Activated T-cell treated with anti-CD3 and anti-CD28 coated beads for 4 hours (primary cell): ENCODE measurements at places on chromosomes 2 and 18.

- DNase-seq, result no peak
Measured at GRCh38 chr2:240747256-240747655, 55.6 kb downstream of the AQP12A start.

GRCh38 chr2:203427061-203427460 lies 98.9 kb downstream of the ABI2 start:
- DNase-seq, result no peak

DNA sequence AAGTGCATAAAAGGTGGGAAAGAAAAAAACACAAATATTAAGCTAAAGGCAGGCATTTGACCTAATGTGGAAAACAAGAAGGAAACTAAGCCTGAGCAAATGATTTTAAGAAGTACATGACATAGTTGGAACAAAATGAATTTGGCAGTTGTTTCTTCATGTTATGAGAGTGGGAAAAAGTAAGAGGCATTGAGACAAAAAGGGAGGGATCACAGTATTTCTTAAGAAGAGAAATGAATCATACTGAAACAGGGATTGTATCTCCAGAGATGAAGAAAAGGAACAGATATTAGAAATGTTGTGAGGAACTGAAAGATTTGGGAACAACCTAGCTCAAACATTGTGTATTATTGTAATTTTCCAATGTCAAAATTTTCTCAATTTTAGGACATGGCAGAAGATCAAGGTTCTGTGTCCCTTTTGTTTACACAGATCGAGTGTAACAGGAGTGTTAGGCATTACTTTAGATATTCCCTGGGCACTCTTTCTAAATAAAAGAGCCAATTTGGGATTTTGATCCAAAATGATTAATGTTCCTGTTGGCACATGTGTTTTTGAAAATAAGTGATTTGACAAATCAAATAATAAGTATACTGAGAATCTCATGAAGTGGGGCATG lies 98.6 kb downstream of the CALCRL start:
- no peak for DNase-seq

- no peak for DNase-seq
Measured at GRCh38 chr18:13531681-13532325, 194.6 kb downstream of the FAM210A start.

GRCh38 chr18:76578571-76579300 lies 83.7 kb upstream of the ZNF516 start:
- no peak for DNase-seq

DNA sequence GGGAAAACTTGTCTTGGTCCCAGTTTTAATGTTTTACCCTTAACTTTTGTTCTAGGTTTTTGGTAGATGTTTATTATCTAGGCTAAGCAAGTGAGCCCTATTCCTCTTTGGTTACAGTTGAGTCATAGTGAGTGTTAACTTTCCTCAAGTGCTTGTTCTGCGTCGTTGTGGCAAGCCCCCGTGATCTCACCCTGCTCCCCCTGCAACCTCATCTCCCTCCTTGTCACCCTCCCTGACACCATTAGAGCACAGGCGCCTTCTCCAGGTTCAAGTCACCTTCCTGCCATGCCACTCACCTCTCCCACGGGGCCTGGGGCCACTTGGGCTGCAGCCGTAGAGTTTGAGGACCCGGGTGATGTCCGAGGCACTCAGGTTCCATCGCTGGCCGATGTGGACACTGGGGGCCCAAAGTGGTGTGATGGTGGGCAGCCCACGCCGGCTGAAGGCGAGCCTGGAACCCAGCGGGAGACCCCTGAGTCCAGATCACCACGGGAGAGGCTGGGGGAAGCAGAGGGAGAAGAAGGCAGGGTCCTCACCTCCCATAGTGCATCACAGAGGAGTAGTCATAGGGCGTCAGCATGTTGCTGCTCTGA lies 8.7 kb downstream of the ASTL start:
- no peak for DNase-seq

DNA sequence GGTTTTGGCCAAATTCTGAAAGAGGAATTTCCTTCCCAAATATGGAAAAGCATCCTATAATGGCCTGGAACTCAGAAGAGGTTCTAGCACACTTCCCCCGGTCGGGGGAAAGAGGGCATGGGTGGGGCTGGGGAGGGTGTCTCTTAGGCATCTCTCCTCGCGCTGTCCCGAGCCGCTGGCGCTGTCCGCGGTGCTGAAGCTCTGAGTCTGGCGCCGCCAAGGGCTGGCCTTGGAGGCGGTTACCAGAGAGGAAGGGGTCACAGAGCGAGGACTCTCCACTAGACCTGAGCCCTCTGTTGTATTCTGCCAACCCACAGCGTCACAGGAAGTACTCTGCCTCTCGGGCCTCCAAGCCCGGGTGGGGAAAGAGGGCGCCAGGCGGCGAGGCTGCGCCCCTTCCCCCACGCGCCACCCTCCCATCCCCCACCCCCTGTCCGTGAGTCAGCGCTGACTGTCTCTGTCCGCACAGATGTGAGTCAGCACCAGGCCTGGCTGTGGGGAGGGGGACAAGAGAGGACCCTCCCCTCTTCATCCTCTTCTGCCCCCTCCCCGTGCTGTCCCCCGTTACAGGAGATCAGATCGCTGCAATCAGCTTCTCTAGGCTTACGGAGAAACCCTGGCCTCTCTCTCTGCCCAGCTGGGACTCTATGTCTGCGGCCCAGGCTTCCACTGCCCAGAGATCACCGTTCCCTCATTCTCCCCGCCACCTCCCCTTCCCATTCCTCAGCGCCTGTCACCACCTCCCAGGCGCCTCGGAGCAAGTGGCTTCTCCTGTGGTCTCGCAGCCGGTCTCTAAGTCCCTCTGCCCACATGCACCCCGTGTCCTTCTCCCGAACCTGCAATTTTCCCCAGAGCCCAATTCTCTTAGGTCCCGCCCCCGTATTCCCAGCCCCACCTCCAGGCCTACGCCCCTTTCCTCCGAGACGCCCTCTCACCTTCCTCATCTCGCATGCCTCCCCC lies 779 bp downstream of the PTPRN start:
- DNase-seq, result peak; percentile 43

GRCh38 chr18:9106094-9106493 lies 3.6 kb downstream of the NDUFV2 start:
- no peak for DNase-seq

GRCh38 chr2:236861944-236862343 lies 223.7 kb upstream of the COPS8 start:
- DNase-seq, result no peak

GRCh38 chr2:181389524-181389923 lies 67.7 kb upstream of the ITGA4 start:
- DNase-seq, result no peak

DNA sequence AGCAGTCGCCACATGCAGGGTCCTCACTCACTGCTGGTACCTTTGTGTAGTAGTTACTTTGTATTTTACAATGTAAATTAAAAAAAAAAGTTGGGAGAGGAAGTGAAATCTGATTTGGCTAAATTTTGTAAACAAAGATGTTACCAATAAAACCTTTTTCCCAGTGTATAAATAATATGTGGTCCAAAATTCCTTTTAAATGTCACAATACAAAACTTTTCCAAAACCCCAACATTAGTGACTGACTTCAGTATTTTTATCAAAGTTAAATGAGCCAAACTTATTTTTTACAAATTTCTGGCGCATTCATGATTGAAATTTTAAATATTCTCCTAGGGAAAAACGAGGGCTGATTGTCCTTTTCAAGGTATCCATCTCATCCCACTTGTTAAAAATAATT lies 239.9 kb downstream of the AGAP1 start:
- no peak for DNase-seq

GRCh38 chr2:166637051-166637450 lies 143.0 kb upstream of the SCN7A start:
- DNase-seq, result no peak

- no peak for DNase-seq
Measured at GRCh38 chr2:28293416-28293815, 99.2 kb upstream of the FOSL2 start.

- no peak for DNase-seq
Measured at GRCh38 chr2:184270660-184271059, 327.7 kb upstream of the ZNF804A start.

DNA sequence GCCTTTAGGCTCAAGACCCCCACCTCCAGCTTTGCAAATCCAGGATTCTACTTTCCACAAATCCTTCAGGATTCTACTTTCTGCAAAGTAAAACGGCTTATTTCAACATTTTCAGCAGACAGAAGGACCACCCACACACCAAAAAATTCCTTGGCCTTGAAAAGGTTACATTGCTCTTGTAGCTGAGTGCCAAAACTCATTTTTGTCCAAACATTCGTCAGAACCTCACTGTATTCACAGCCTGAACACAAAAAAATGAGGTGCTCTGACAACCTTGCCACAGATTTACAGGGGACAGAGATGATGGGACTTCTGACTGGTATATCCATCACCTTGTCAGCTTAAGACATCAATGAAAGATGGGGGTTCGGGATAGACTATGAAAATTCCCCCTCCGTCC lies 63.0 kb upstream of the COX7A2L start:
- no peak for DNase-seq

DNA sequence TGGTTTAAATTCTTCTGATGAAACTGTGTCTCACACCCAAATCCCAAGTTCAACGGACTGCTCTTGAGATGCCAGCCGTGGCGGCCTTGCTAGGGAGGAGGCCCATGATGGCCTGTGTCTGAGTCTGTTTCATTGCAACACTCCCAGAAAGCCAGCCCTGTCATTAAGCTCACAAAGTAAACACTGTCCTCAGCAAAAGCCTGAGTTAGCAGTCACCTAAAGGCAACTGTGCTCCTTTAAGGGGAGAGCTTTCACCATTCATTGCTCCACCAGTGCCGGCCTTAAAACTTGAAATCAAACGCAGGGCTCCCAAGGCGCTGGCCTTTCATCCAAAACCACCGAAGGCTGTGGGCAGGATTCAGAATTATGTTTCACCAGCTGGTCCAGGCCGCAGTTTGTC lies 42.5 kb upstream of the PPP1CB start:
- DNase-seq, result no peak

DNA sequence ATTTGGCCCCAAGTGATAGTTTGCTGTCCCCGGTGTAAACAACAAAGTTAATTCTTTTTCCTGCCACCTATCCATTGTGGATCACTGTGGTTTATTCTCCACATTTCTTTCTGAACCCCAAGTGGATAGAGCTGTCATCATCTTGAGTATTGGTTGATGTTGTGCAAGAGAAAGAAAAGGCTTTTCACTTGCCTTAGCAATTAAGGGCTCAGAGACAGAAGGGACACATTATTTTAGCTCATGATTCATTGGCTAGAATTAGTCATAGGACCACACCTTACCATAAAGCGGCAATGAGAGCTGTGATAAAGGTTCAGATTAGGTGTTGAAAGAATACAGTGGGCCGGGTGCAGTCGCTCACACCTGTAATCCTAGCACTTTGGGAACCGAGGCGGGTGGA lies 442.1 kb upstream of the DCC start:
- no peak for DNase-seq

DNA sequence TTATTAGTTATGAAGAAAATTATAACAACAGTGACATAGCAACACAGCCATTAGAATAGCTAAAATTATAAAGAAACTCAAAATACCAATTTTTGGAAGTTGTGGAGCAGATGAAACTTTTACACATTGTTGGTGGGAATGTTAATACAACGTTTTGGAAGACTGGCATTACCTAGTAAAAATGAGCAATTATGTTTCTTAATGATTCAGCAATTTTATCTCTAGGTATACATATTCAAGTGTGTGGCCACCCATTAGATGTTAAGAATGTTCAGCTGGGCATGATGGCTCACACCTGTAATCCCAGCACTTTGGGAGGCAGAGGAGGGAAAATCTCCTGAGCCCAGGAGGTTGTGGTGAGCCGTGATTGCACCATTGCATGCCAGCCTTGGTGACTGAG lies 78.8 kb downstream of the INSIG2 start:
- DNase-seq, result no peak

DNA sequence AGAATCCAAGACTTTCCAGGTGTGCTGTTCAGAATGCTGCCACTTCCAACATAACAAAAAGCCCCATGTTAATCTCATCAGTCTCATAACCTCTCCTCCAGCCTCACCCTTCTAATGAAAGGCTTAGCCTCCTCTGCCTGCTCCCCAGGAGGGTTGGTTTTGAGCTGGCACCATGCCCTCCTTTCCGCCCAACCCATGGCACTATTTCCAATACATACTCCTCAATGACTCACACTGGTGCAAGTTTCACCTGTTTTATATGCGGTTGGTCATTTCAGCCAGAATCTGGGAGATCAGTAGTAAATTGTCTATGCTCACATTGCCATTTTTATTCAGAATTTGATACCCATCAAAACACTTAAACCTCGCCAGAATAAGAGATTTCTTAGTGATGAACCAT lies 157.6 kb upstream of the NRP2 start:
- no peak for DNase-seq

DNA sequence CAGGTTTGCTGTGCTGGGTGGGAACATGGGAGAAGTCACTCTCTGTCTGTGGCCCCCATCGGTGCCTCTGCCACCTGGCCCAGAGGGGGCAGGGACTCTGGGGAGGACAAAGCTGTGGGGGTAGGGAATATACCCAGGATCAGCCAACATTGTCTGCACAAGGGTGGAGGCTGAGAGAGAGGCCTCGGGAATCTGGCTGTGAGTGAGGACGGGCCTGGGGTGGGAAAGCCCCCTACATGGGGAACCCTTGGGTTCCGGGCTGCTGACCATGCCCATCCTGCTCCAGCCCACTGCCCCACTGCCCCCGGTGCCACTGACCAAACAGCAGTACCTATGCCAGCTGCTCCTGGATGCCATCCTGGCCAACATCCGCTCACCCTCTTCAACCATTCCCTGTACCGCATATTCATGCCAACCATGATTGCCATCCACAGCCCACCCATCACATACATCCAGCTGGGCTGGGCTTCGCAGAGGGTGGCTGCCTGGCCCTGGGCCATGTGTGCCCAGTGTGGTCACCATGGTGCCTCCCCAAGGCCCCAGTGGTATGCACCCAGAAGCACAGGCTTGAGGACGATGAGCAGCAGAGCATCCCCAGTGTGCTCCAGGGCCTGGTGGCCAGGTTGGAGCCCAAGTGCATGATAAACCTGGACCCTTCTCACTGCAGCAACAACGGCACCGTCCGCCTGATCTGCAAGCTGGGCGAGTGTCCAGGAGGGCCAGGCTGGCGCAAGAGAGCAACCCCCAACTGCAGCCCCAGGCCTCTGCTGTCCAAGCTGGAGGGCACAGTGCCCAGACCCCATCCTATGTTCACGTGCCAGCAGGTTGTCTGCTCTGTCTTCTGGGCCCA lies 6.9 kb upstream of the POTEF start:
- DNase-seq, result no peak

DNA sequence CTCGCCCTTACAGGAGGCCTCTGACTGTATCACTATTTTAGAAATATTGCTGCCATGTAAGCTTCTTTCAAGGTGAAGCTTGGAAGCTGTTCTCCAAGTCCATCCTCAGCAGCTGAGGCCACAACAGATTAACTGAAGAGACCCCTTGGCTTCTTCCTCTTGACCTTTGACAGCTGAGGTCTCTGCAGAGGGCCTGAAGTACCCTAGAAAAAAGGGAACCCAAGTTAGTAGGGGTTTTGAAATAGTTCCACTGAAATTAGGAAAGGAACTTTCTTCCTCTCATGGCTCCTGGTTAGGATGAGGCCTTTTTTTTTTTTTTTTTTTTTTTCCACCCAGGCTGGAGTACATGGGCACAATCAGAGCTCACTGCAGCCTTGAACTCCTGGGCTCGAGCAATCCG lies 15.5 kb upstream of the IHH start:
- no peak for DNase-seq

GRCh38 chr2:62999905-63000304 lies 50.7 kb upstream of the OTX1 start:
- DNase-seq, result no peak

- no peak for DNase-seq
Measured at GRCh38 chr2:75920859-75921551, 210.3 kb upstream of the GCFC2 start.

- DNase-seq, result no peak
Measured at GRCh38 chr2:220373878-220374277, 746.4 kb downstream of the SLC4A3 start.

- no peak for DNase-seq
Measured at GRCh38 chr2:45191146-45191863, 182.1 kb upstream of the SIX2 start.
